GM12891 (cell line): ENCODE measurements at places on chromosomes 5 and 9.

GRCh38 chr9:87713278-87713987 lies 12.5 kb upstream of the CTSL start:
- DNase-seq = no peak

DNA sequence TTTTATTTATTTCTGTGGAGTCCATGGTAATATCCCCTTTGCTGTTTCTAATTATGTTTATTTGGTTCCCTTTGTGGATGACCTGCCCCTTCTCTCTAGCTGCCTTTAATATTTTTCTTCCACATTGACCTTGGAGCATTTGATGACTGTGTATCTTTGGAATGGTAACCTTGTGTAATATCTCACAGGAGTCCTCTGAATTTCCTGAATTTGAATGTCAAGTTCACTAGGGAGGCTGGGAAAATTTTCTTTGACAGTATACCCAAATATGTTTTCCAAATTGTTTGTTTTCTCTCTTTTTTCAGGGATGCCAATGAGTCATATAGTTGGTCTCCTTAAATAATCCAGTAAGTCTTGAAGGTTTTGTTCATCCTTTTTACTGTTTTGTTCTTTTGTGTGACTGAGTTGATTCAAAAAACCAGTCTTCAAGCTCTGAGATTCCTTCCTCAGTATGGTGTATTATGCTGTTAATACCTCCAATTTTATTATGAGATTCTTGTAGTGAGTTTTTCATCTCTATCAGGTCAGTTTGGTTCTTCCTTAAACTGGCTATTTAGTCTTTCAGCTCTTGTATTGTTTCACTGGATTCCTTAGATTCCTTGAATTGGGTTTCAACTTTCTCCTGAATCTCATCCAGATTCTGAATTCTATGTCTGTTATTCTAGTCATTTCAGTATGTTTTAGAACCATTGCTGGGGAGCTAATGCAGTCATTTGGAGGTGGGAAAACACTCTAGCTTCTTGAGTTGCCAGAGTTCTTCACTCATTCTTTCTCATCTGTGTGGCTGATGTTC lies 349.0 kb upstream of the TARS1 start:
- DNase-seq = no peak

DNA sequence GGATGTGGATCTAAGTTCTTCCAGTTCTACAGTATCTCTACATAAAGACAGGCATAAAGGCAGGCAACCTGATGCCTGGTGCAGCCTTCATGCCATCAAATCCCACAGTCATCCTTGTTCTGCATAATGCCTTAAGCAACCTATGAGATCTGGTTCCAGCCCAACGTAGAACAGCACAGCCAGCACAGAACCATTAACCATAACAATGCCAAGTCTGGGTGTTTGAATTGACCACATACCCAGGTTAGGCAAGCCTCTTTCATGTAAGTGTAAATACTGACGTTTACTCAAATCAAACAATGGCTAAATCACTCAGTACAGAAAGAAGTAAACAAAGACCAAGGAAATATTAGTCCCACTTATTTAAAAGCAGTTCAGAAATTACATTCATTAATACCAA lies 195.0 kb downstream of the ADAMTSL1 start:
- no peak for DNase-seq

DNA sequence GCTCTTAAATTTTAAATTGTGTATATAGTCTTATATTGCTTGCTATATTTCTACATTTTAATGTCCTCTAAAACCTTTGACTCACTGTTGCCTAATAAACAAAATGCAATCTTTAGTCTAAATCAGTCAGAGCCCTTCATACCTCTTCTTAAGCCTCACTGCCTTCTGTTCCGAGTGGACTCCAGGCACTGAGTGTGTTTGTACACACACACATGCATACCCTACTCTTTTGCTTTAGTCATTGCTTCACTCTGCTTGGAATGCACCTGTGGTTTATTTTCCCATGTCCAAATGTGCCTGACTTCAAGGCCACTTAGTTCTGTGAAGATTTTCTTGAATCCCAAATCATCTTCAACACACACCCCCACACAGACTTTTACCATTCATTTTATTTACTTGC lies 60.9 kb downstream of the SLC12A2 start:
- no peak for DNase-seq

DNA sequence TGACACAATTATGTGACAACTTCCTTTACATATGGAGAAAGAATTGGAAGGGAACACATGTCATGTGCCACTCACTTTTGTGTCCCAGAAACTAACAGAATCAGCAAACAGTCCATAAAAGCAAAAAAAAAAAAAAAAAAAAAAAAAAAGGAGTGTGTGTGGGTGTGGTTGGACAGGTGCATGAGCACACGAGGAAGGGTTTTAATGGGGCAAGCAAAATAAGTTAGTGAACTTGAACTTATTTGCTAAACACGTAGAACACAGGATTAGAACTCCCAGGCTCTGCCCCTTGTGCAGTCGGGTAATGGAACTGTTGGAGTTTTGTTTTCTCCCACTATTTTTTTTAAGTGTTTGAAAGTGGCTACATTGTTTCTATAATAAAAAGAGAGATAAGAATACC lies 74.8 kb upstream of the PJA2 start:
- DNase-seq = no peak

GRCh38 chr5:125659316-125660023 lies 763.7 kb upstream of the GRAMD2B start:
- no peak for DNase-seq

DNA sequence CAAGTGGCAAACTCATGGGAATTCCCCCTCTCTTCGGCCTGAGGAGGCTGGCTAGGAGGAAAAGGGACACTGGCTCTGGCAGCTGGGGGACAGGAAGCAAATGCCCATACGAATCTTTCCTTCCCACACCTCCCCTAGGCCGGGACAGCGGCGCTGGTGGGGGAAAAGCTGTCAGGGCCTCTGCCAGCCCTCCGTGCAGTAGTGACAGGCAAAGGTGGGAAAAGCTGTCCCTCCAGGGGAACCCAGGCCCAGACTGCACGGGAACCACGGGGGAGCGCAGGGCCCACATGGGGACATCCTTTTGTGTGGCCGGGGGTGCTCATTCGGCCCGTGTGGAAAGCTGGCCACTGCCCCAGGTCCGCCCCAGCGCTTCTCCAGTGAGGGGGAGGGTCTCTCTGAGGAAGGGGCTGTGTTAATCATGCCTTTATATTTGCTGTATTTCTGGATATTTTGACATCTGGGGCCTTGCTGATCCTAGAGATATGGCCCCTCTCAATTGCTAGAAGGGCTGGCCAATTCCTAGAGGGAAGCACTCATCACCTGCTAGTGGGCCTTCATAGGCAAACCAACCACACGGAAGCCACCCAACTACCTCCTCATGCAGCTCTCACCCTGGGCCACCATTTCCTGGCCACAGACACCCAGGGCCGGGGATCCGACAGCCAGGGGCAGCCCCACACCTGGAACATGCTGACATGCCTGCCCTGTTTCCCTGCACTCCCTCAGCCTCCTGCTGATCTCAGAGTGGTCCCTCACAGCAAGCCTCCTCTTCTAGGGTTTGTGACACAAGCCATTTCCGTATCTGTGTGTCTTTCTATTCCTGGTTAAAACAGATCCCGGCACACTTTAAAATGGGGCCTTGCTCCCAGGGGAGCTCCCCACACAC lies 138.8 kb downstream of the ROR2 start:
- DNase-seq = no peak

DNA sequence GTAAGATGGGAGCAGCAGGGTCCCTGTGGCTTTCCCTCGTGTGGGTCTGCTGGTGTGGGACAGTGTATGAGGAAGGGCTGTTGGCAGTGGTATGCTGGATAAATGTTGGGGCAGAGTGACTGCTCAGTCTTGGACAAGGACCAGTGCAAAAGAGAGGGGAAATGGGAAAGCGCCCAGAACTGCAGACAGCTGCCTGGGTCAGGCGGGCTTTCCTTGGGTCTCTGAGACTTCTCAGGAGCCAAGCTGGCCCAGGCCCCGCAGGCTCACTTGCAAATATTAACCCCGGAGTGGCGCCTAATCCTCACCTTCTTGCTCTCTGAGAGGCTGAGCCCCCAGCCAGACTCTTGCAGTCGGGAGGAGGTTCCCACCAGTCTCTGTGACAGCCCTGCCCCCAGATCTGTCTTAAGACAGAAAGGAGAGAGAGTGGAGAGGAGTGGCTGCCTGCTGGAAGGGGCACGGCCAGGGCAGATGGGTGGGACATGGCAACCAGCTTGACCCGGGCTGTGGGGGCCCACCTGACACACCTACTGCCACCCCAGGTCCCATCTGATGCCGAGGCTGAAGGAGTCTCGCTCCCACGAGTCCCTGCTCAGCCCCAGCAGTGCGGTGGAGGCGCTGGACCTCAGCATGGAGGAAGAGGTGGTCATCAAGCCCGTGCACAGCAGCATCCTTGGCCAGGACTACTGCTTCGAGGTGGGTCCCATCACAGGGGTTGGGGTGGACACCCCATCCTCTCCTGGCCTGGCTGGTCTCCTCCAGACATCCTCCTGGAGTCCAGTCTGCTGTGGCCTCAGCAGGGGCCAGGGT lies 105.2 kb downstream of the DAB2IP start:
- no peak for DNase-seq

DNA sequence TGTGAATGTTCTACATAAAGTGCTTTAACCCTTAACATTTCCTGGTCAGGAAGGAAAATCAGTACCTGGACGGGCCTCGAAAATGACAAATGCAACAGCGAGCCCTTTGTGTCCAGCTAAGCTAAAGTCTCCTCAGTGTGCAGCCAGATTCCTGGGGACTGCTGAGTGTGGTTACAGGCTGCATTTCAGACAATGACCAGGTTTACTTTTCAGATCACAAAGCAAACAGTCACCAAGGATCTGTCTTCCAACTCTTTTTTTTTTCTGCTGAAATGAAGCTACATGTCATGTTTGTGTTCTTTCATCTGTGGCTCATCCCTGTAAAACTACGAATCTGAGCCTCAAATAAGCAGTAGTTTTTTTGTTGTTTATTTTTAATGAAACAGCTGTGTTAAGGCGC lies 20.8 kb downstream of the SLC46A2 start:
- DNase-seq = no peak

DNA sequence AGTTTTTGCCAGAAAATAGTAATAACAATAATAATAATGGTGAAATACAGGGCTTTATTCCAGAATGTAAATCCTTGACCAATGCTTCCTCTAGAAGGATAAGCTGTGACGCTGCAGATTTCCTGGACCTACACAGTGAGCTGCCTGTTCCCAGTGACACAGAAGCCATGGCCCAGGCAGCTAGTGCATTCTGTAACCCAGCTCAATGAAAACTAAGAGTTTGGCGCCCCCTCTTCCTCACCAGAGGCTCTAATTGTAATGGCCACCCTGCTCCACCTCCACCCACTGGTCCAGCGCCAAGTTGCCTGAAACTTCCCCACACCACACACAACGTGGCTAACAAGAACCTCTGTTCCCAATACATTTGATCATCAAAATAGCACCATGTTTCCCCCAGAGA lies 248.1 kb downstream of the CETN3 start:
- no peak for DNase-seq

- no peak for DNase-seq
Observed at GRCh38 chr5:148848393-148849031, 22.1 kb downstream of the ADRB2 start.

GRCh38 chr9:121981118-121981883 lies 111.8 kb downstream of the TTLL11 start:
- DNase-seq = no peak

DNA sequence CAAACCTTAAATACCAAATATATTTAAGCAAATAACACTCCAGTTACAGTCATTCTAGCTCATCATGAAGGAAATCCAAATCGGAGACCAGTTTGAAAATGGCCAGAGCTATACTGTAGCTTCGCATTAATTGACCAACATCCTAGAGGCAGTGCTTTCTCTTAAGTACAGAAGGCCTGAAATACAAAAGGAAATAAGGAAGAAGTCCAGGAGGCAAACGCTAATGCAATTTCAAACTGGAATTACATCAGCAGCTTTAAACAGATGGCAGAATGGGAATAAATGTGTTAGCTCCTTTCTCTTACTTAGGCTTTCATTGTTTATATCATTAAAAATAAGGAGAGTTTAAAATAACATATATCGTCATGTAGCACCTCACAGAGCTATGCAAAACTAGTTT lies 197.0 kb downstream of the SEC61B start:
- no peak for DNase-seq

DNA sequence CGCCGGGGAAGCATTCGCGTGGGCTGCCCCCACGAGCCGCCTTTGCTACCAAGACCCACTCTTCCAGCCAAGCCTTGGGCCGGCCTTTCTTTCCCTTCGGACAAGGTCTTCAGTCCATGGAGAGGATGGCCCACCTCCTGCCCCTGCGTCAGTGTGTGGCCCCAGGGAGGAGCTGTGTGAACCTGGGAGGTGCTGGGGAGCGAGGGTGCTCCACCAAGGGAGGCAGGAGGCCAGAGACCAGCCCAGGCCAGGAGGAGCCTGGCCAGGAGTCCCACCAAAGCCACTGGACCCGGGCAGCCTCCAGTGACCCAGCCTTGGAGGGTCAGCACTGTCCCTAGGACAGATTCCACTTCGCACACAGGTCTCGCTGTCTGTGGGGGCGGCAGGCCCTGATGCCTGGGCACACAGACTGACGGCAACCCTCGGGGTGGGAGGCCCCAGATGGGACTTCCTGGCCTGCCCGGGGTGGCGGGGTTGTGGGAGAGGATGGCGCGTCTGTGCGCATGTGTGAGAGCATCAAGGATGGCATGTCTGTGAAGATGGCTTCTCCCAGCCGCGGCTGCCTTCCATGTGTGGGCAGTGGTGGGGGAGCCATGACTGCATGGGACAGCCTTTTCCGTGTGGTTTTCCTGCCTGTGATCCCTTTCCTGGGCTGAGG lies 113.3 kb upstream of the LPCAT1 start:
- DNase-seq = no peak

GRCh38 chr5:102223542-102224477 lies 72.3 kb downstream of the SLCO4C1 start:
- no peak for DNase-seq

GRCh38 chr9:102855641-102856040 lies 139.5 kb upstream of the CYLC2 start:
- DNase-seq = no peak

- no peak for DNase-seq
Observed at GRCh38 chr5:93054424-93055163, 526.4 kb downstream of the NR2F1-AS1 start.

- peak; percentile 48 for DNase-seq
Observed at GRCh38 chr5:114361724-114362196, at the start of gene KCNN2. KCNN2 (plus strand) TSS chr5:114362070; CDS start chr5:114362140, 70 bp downstream.

- DNase-seq = no peak
Observed at GRCh38 chr5:112973904-112974303, 2.7 kb upstream of the DCP2 start.

GRCh38 chr9:107466826-107467225 lies 22.7 kb downstream of the KLF4 start:
- DNase-seq = no peak

GRCh38 chr9:10204276-10204675 lies 408.5 kb downstream of the PTPRD start:
- no peak for DNase-seq

DNA sequence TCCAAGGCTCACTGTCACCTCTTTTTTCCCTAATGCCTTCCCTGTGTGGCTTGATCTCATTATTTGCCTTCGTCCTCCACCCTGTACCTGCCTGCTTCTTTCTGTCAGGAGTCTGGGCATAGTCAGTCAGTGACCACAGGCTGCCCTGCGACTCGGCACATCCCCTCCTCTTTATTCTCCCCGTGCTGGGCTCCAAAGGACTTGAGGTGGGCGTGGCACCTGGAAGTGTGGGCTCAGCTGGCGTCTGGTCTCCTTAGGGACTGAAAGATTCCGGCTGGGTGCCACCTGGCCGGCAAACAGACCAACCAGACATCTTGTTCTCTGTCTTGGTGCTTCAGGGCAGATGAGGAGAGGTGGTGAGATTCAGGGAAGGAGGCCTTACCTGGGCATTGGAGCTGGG lies 29.6 kb upstream of the PRDM12 start:
- no peak for DNase-seq

GRCh38 chr9:32349013-32349412 lies 35.4 kb upstream of the ACO1 start:
- DNase-seq = no peak
